ENCODE measurements at places on chromosomes 13 and 19.

DNA sequence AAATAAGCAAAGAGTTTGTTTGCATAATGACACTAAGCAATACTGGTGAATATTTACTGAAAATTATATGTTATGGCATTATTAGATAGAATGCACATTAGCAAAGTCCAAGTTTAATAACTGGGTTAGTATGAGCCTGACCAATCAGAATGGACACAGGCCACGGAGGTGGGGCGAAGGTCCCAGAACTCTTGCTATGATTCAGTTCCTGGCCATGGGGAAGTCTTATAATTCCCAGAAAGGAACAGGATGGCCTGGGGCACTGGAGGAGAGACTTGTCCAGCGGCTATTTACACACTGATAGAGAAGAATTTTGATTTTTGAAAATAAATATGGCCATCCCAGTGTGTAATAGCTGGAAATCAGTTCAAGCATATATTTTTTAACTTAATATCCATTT lies 372.0 kb downstream of the EFNB2 start:
- DNase-seq = no peak

DNA sequence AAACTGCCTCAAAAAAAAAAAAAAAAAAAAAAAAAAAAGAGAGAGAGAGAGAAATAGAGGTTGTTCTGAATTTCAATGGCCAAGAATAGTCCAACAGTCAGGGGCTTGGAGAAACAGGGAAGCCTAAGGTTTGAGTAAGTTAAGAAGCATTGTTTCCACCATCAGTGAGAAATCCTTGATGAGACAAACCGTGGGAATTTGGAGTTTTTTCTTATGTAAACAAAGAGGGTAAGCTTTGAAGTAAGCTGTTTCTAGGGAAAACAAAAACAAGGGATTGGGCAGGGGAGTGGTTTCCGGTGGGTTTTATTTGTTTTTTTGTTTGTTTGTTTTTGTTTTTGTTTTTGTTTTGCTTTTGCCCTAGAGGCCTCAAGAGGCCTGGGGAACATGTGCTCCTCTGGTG lies 11.2 kb upstream of the ERVV-1 start:
- no peak for DNase-seq

- no peak for DNase-seq
Observed at GRCh38 chr13:40433577-40433976, 232.9 kb downstream of the FOXO1 start.

- no peak for DNase-seq
Observed at GRCh38 chr13:97492257-97492656, 58.3 kb downstream of the RAP2A start.

GRCh38 chr19:51727349-51727880 lies 3.6 kb upstream of the HAS1 start:
- no peak for DNase-seq

DNA sequence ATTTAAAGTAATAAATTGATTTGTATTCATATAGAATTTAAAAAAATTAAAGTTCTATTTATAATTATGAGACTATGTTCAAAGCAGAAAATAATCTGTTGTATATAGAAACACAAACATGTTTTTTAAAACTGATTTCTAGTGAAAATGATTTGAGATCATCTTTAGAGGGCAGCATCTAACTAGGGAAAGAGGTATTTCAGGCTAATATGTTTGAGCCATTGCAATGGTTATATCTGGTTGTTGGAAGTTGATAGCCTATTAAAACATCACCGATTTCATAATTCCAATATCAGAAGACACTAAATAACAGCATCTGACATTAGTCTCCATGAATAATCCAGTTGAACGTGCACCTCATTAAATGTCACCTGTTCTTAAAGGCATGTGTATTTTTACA lies 79.8 kb upstream of the SLITRK6 start:
- DNase-seq = no peak

DNA sequence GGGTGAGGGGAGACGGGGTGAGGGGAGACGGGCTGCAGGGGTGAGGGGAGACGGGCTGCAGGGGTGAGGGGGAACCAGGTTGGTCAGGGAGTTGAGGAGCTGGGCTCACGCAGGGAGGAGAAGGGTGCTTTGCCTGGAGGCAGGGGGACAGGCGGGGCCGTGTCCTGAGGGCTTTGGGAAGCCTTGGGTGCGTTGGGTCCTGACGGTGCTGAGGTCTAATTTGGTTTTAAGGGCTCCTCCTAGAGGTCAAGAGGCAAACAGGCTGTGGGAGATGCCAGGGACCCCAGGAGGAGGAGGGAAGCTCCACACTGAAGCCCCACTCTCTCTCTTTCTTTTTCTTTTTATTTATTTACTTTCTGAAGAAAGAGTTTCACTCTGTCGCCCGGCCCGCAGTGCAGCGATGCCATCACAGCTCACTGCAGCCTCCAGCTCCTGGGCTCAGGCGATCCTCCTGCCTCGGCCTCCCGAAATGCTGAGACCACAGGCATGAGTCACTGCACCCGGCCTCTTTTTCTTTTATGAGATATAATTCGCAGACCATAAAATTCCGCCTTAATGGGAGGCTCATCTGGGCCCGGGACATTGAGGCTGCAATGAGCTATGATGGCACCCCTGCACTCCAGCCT lies 9.3 kb upstream of the MISP start:
- no peak for DNase-seq

- no peak for DNase-seq
Observed at GRCh38 chr13:70363991-70364390, 255.7 kb upstream of the KLHL1 start.

DNA sequence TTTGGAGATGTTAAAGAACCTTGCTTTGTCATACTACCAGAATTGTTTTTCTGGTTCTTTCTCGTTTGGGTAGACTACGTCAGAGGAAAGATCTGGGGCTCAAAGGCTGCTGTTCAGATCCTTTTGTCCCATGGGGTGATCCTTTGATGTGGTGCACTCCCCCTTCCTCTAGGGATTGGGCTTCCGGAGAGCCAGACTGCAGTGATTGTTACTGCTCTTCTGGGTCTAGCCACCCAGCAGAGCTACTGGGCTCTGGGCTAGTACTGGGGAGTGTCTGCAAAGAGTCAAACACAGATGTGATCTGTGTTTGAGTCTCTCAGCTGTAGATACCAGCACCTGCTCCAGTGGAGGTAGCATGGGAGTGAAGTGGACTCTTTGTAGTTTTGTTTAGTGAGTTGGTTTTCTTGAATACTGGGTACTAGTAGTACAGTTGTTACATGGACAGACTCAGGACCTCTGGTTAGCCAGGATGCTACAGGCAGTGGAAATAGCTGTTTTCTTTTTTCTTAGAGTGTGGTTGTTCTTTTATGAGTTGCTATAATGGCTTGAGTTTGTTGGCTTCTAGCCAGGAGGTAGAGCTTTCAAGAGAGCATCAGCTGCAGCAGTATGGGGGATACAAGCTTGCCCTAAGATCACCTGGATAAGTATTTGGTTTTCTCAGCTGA lies 34.4 kb downstream of the DNAJC15 start:
- DNase-seq = no peak

- no peak for DNase-seq
Observed at GRCh38 chr13:70816853-70817252, 708.6 kb upstream of the KLHL1 start.

DNA sequence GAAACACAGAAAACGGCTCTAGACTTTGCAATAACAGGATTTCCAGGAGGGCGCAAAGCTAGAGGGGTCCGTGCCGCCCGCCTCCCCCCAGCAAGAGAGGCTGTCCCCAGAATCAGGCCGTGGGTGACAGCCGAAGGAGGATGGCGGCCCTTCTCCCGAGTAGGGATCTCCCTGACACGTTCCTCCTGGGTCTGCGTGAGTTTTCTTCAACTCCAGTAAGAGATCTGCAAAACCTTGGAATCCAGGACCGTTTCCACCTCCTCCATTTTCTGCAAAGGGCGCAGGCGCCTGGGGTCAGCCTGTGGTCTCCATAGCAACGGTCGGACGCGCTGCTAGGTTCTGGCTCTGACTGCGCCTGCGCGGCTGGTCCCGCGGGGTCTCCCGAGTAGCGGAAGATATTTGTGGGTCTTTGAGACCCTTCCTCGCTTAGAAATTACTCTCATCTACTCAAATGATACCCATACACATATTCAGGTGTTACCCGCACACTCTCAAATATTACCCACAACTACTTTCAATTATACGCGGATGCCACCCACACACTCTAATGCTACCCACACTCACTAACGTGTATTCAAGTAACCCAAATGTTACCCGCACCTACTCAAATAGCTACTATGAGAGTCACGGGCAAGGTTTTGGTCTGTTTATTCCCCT lies 2.1 kb downstream of the PNMA8C start:
- no peak for DNase-seq

Measured in cerebellar nuclear complex (tissue), 1 donor.